ENCODE measurements at places on chromosomes 16 and 17.

- DNase-seq, result no peak
Measured at GRCh38 chr17:50502301-50502990, 5.8 kb upstream of the MYCBPAP start.

DNA sequence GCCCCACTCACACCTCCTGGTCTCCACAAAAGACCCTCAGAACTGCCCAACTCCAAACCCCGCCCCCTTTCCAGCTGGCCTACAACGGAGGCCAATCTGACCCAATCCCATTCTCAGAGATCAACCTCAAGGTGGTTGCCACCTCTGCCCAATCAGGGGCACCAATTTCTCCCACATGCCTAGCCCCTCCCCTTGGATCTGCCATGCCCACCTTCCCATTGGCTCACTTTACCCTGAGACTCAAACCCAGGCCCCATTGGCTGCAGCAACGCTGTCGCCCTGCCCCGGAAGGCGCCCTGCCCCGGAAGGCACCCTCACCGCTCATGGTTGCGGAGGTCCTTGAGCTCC is 10.6 kb downstream of the ZNF668 start:
- no peak for DNase-seq

GRCh38 chr17:58193641-58194255 is 1.2 kb downstream of the EPX start:
- DNase-seq, result no peak

GRCh38 chr16:27218756-27219155 is 15.4 kb downstream of the KDM8 start:
- DNase-seq, result no peak

- DNase-seq, result no peak
Measured at GRCh38 chr17:59521465-59522126, 43.8 kb upstream of the DHX40 start.

GRCh38 chr17:21425321-21425720 is 49.2 kb downstream of the KCNJ12 start:
- no peak for DNase-seq

GRCh38 chr17:38460082-38460715 is 31.9 kb downstream of the ARHGAP23 start:
- no peak for DNase-seq

DNA sequence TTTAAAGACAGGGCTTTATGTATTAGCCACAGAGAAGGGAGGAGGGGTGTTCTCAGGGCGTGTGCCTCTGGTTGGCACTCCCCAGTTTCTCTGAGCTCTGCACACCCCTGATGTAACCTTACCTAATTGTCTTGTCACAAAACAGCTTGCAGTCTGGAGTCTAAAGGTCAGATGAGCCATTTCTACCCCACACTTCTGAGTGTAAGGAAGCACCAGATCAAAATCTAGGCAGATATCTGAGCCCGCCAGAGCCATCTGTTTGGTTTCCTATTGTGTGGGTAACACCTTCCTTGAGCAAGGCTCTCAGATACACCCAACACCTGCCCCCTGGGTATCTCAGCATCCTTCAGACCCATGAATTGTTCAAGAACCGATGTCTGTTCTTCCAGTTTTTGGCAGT is 15.5 kb downstream of the CDH1 start:
- no peak for DNase-seq

DNA sequence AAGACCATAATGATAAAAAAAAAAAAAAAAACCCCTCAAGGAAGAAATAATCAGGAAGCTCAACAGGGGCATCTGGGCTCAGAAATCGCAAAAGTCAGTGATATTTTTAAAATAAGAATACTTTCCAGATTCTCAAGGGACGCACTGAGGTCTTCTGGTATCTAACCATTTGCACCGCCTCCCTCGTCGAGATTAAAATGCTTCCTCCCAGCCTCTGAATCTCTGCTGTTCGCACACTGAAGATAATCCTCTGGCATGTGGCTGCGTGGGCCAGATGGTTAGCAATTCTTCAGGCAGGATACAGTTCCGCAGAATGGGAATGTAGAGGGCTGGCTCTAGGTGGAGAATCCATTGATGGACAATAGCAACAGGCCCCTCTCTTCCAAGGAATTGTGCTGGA is 211.7 kb upstream of the CDH5 start:
- no peak for DNase-seq

- DNase-seq, result no peak
Measured at GRCh38 chr17:16353317-16354174, at the start of gene CENPV. CENPV (minus strand) TSS chr17:16353469; CDS start chr17:16353436, 33 bp downstream.

DNA sequence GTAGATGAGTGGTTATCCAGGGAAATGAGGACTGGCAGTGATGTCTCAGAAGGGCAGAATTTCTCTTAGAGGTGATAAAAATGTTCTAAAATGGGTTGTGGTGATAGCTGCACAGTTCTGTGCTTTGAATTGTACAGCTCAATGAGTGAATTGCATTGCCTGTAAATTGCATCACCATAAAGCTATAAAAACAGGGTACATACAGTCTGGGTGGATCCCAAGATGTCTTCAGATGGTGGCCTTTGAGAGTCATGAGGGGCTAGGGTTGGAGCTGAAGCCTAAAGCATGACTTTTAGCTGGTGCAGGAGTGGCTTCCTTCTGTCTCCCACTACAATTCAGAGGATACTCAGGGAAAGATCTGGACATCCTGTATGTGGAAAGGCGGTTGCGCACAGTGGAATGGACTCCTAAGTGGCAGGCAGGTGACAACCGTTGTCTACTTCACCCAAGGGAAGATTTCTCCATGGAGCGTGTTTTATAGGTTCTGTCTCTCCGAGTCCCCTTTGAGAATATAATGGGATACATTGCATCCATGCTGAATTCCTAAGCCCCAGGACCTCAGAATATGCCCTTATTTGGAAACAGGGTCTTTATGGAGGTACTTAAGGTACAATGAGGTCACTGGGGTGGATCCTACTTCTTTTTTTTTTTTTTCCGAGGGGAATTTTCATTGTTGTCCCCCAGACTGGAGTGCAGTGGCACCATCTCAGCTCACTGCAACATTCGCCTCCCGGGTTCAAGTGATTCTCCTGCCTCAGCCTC is 1.6 kb upstream of the IL32 start:
- DNase-seq, result no peak

DNA sequence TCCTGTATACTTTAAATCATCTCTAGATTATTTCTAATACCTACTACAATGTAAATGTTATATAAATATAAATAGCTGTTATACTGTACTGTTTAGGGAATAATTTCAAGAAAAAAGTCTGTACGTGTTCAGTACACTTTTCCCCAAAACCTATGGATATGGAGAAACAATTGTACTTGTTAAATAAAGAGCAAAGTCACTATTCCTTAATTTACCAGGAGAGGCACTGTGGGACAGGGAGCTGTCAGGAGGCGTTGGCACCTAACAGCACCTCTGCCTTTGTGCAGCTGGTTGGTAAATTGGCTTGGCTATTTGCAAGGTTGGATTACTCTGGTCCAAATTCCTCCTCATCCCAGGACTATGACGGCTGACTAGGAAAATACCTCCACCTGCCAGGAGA is 28.0 kb downstream of the CRHR1 start:
- no peak for DNase-seq

DNA sequence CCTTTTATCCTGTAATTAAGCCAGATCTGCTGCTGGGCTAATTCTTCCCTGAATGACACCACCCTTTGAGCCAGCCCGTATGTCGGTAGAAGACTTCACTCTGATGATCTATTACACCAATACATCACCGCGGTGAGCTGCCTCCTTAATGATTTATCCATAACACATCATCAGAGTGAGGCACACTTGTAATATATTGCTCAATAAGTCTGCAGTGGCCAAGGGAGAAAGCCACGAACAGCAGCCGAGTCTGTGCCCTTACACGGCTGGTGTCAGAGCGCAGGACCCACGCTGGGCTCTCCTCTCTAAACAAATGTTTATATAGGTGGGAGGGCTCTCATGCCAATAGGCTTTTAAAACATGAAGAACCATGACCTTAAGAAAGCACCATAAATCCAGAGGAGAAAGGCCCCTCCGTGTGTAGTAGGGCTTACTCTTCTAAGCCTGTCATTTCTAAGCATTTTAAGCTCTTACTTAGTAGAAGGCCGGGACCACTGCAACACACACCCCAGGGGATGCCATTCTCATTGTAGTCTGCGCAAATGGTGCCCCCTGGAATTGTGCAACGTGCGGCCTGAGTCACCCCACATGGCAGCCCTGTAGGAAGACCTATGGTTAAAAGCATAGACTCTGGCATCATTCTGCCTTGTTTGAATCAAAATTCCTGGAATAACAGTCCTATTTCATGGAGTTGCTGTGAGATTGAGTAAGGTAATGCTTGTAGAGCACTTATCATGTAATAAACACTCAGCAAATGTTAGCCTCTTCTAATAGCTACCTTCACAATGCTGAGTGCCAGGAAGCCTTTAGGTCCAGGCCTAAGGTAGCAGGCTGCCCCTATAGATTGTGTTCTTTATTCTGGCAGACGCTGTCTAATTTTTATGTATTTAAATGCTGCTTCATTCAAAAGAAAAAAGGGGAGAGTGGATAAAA is 26.1 kb downstream of the MRPS23 start:
- no peak for DNase-seq

DNA sequence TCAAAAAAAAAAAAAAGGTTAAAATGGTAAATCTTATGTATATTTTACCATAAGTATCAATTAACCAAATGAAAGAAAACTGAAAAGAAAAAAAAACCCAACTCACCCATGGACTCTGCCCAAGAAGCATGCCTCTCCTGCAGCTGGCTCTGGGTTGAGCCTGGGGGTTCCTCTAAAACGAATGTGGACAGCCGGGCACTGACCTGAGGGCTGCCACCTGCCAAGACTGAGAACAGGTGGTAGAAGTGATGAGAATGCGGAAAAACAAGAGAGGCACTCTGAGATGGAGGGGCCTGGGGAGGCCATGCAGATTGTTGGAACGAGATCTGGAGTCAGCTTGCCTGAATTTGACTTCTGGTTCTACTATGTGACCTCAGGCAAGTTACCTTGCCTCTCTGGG is 85.5 kb upstream of the MSI2 start:
- DNase-seq, result no peak

GRCh38 chr17:9478889-9479288 is 96.7 kb downstream of the STX8 start:
- no peak for DNase-seq

GRCh38 chr17:38605841-38606645 is at the start of gene SRCIN1:
SRCIN1 (minus strand) TSS chr17:38605952; CDS start chr17:38605705, 247 bp downstream.
- no peak for DNase-seq

DNA sequence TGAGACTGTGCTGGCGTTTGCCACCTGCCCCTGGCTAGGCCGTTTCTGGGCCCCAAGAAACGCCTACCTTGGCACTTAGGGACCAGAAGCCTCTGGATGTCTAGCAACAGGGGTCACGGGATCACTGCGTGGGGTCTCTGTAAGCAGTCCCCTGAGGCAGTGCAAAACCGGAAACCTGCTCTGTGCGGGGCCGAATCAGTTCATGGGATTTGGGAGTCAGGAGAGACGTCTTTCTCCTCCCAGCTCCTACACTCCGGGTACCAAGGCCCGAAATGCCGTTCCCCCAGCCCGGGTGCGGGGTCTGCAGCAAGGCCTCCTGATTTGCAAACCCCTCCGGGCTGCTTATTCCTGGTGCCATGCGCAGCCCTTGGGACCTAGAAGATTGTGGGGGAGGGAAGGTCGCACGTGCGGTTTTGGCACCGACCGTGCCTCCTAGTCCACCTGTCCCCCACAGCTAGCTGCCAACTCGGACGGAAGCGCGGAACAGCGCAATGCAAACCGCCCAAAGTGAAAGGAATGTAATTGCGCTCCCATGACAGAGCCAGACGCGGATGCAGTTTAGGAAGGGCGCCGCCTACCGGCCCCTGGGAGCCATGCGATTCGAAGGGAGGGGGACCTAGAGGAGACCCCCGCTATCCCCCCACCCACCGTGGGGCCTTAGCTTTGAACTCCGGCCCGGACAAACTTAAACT is 6.5 kb downstream of the IRX5 start:
- no peak for DNase-seq

GRCh38 chr17:30924341-30924740 is 2.6 kb downstream of the ADAP2 start:
- no peak for DNase-seq

DNA sequence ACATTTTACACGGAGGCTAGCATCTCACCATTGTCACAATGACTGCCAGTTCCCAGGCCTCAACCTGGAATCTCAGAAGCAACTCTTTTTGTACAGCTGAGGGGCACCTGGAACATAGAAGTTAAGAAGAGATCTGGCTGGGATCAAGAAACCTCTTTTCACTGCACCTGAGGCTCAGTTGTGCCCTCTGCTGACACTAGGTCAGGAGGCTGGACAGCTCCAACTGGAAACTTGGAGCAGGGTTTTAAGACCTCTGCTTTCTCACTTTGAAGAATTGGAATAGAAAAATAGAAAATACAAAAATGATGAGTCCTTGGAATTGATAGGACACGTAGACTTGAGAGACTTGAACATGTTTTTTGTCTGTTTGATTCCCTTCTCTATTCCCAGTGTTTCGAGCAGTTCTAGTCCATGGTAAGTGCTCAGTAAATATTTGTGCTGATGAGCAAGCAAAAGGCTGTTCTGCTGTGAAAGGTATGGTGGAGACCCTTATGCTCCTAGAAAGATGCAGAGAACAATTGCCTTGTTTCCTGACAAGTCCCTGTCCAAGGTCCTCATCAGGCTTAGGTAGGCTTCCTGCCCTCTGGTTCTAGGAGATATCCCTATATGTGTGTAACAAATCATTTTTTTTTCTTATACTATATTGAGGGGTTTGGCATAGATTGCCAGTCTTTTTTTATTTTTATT is 13.6 kb upstream of the PPM1D start:
- DNase-seq, result no peak

DNA sequence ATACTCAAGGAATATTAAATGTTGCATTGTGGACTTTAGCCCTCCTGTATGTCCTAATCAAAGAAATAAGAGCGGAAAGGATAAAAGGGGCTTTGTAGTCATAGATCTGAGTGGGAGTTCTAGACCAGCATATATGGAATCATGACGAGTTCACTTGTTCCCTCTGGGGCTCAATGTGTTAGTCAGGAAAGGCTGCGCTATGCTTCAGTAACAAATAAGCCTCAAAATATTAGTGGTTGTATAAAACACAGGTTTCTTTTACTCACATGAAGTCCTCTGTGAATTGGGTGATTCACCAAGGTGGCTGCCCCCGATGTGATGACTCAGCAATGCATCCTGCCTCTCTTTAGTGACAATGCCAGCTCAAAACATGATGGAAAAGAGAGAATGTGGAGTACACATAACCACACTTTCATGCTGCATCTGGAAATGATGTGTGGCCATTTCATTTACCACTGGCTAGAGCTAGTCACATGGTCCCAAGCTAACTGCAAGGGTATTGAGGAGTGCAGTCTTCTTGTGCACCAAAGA is 63.3 kb upstream of the IRX5 start:
- DNase-seq, result no peak

DNA sequence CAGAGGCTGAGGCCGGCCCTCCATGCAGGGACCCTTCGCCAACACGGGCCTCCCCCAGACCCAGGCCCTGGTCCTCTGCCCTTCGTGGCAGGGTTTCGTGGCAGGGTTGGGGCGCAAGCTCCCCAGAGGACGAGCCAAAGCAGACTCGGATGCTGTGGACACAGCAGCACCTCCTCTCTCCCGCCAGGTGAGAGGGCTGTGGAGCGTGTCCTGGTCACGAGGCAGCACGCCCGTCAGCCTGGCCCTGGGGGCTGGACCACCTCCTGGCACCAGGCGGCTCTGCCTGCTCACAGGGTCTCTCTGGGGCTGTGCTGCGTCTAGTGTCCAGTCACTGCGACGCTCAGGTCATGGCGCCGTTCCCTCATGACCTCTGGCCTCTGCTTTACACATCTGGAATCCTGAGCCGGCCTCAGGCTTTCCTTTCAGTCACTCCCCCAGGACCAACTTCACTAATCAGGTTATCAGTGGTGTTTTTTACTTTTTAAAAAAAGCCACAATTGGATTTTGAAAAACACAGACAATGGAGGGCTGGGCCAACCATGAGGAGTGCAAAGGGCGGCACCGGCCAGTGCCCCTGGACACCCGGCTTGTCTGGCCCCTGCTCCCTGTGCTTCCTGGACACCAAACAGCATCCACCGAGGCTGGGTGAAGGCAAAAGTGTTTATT is 5.4 kb downstream of the NDUFAF8 start:
- no peak for DNase-seq
